Thoracic aorta (tissue), 2 donors: ENCODE measurements at places on chromosomes 12 and 14. TPM values are rescaled to one million over a fixed set of nuclear protein-coding genes. Genes with fewer than 3 reads are reported as not detected.

The TMCC3 gene
- total RNA-seq: 12.4 TPM

The PELI2 gene
- total RNA-seq: 28.3 TPM

- peak; percentile 65 for DNase-seq
These were observed at the start of gene ZDHHC17 for GRCh38 chr12:76763746-76764675. Gene ZDHHC17, plus strand, starts transcription at chr12:76764115. Its CDS starts 122 bp downstream, at chr12:76764237.

DNA sequence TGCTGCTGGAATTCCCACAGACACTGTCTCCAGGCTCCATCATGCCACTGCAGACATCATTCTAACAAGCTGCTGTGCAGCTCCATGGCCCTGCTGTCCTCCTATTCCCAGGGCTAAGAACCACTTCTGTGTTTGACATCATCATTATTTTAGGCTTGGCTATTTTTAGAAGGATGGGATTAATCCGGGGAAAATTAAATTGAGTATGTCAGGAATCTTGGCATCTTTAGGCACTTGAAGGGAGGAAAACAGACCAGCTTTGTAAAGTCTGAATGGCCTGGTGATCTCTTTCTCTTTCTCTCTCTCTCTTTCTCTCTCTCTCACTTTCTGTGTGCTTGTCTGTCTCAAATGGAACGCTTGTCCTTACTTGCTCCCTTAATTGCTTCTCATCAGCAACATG is 568.3 kb upstream of the FLRT2 start:
- DNase-seq: no peak

DNA sequence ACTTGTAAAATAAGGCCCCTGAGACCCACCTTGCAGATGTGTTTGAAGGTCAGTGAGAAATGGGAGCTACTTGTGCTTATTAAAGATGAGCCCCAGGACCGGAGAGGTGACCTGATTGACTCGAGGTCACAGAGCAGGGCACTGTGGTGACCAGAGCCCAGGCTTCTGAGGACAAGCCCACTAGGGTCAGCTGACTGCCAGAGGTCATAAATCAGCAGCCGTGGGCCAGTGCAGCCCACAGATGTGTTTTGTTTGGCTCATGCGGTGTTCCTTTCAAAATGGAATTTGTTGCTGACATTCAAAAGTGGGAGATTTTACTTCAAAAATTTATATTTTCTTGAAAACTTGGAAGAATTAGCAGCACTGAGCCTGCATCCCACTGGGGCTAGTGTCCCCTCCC is 24.5 kb downstream of the JDP2 start:
- DNase-seq: no peak

The SLC25A47 gene
- not detected for total RNA-seq

- no peak for DNase-seq
These were observed 57.1 kb downstream of the GALC start for GRCh38 chr14:87935886-87936285.

The GPD1 gene
- total RNA-seq: 4.2 TPM

The KLRD1 gene
- total RNA-seq: 13.0 TPM

GRCh38 chr12:113161415-113162016 is 12.0 kb downstream of the CFAP73 start:
- no peak for DNase-seq

The TC2N gene
- total RNA-seq: 146 TPM

DNA sequence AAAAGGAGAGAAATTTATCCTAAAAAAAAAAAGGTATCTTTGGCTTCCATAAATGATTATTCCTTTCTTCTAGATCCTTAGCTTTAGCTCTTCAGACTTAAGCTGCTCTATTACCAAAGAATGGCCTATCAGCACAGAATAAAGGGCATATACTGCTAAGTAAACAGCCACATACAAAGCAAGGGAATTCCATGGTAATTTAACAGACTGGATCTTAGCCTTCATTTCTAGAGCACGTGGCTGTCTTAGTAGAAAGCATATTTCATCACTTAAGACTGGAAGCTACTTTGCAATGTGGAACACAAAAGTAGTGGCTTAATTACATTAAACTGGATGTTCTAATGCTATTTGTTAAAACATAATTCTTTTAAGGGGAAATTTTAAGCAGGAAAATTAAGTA is 23.1 kb downstream of the TMED10 start:
- DNase-seq: no peak

GRCh38 chr12:76764856-76765255 is 941 bp downstream of the ZDHHC17 start:
- no peak for DNase-seq

DNA sequence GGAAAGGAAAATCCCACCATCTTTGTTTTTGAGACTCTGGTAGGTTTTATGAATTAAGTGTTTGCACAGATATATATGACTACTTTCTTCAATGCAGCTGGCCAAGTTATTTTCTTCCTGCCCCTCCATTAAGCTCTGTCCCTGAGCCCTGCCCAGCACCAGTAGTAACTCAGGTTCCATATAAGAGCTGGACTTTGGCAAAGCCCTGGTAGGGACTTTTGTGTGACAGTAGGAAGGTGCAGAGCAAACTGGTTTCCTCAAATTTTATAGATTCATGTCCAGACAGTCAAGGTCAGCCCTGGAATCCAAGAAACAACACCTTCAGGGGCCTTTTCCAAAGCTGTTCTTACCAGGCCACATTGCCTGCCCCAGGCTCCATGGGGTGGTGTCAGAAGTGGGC is 47.3 kb downstream of the SSPN start:
- DNase-seq: no peak

GRCh38 chr12:4045786-4046494 is 172.7 kb upstream of the PARP11 start:
- DNase-seq: no peak

- no peak for DNase-seq
These were observed 7.3 kb downstream of the SPRYD3 start for GRCh38 chr12:53071591-53072551.

The POU6F1 gene
- total RNA-seq: 17.1 TPM

The CTDSP2 gene
- 222 TPM for total RNA-seq

GRCh38 chr12:14473707-14474287 is 93.9 kb downstream of the PLBD1 start:
- no peak for DNase-seq

GRCh38 chr14:56718312-56718711 is 92.0 kb downstream of the OTX2 start:
- DNase-seq: no peak

DNA sequence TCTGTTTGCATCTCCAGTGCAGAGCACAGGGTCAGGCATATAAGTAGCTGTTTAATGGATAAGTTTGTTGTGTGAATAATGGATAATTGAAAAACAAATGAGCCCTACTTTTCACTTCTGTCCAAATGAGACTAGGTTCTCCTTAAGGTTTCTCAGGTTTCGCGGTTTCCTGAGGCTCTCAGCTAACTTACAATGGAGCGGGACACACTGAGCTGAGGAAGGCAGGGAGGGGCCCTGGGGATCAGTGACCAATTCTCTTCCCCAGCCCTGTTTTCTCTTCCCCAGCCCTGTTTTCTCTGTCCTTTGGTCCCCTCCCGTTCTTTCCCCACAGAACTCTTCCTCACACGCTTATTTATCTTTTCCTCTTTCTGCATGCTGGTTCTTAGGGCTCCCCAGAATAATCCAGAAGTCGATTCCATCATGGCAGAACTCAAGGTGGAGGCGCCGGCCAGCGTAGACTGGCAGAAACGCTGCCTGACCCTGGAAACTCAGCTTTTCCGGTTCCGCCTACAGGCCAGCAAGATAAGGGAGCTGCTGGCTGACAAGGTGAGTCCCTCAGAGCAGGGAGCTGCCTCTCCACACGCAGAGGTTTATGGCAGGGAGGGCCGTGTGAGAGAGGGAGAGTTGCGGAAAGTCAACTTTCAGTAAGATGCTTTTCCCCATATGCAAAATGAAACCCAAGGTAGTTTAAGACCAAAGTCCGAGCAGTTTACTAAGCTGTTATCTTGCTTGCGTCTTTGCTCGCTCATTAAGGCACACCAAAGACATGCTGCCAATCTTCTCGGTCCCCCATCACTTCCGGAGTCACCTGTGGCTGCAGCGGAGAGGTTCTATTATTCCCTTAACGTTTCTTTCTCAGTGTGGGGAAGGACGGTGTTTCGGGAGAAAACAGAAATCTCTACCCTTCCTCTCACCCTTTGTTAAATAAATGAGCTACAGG is 8.6 kb downstream of the PLEKHH1 start:
- no peak for DNase-seq

- no peak for DNase-seq
These were observed 373.3 kb upstream of the E2F7 start for GRCh38 chr12:77438644-77439043.

- DNase-seq: no peak
These were observed 64.8 kb downstream of the DACT1 start for GRCh38 chr14:58702441-58703160.

DNA sequence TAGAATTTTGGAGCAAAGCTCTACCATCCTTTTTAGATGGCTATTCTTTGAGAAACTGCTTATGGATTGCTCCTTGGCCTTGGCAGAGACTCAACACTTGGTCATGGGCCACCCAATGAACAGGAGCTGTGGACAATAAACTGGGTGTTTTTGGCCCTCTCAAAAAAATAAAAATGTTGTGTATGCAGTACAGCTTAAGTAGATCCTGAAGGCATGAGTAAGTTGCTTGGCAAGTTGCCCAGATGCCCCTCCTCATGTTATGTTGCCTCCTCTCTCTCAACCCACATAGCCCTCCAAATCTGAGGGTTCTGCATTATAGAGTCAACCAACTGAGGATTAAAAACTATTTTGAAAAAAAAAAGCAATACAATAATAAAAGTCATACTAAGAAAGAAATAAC is 124.9 kb downstream of the ATP23 start:
- DNase-seq: no peak

DNA sequence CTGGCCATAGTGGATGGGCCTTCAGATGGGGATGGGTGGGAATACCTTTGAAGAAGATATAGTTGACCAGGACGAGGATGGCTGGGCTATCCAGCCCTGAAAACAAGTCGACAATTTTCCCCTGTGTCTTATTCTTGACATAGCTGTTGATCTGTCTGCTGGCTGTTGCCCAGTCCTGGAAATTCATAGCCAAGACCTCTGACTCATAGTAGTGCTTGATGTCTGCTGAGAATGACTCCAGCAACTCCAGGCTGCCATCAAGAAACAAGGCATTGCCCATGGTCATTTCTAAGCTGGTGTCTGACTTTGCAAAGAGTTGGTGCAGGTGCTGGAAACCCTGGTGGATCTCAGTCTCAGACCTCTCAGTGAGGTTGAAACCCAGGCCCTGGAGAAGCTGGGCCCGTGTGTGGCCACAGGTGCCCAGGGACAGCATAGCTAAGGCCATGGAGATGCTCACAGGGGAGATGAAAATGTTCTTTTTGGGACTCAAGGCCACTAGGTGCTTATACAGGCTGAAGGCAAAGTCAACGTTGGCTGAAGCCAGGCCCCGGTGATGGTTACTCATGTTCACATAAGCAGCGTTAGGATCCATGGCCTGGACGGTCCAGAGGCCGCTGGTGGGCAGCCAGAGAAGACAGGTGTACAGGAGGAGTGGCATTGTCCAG is 9.0 kb downstream of the SERPINA6 start:
- DNase-seq: no peak

The NT5DC3 gene
- total RNA-seq: 62.4 TPM

DNA sequence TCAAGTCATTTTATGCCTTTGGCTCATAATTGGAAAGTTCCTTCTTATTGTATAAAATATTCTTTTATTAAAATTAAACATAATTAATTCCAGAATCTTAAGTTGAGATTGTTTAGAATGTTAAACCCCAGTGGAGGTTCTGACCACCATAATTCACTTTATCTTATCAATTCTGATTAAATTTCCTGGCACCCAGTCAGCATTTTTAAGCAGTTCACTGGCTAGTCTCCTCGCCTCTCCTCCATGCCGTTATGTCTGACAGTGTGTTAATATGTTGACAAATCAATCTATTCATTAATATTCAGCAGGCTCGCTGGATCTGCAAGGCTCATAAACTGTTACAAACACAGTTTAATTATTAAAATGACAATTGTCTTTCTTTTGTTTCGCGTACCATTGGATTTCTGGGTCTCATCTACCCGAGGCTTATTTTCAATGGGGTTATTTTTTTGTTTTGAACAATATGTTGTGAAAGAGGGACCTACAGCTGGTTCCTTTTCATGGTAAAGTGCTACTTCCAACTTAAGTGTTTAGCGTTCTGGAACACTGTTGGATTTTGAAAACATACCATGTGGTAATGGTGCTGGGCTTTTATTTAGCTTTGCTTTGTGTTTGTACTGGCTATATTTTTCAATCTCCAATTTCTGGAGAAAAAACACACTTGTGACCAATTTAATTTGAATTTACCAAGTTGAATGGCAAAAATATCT is 339.7 kb downstream of the PRKD1 start:
- no peak for DNase-seq

- DNase-seq: no peak
These were observed 188.3 kb downstream of the PHETA1 start for GRCh38 chr12:111180426-111181142.

GRCh38 chr12:130162267-130162666 is at the start of gene FZD10:
Gene FZD10, plus strand, starts transcription at chr12:130162464. Its CDS starts 479 bp downstream, at chr12:130162943.
- DNase-seq: no peak

- no peak for DNase-seq
These were observed 8.5 kb downstream of the CDCA4 start for GRCh38 chr14:105012171-105012985.

DNA sequence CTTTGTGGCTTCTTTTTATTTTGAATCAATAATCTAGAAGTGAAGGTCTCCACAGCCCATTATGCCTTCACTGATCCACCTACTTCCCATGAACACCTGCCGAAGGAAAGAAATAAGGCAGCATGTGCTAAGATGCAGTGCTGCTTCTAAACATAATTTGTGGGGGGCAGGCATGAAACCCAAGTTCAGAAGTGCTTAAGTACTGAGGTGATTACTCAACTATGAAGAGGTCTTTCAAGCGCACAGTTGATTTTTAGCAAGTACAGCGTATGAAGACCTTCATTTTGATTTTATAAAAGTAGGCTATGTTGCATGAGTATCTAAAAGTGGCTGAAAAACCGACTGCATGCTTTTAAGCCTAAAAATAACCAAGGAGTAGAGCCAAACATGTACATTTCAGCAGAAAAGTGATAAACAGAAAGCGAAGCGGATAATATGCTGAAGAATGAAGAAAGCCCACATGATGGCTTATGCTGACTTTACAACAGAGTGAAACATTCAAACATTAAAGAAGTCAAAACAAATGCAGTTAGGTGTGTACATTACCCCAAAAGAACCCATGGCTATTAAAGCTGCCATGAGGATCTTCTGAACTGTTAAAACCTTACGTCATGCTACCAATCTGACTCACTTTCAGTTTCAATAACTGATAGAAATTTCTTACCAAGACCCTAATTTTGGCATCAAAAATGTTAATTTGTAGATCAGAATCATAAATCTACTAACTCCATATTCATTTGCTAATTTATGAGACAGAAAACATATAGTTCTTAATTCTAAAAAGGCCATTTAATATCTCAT is 29.3 kb downstream of the KICS2 start:
- no peak for DNase-seq

The ARG2 gene
- total RNA-seq: 2.8 TPM

The CCNT1 gene
- total RNA-seq: 53.7 TPM

- DNase-seq: no peak
These were observed 79.9 kb upstream of the TMTC1 start for GRCh38 chr12:29863665-29864064.
